GM03348 (cell line): ENCODE measurements at places on chromosomes 16 and 17.

DNA sequence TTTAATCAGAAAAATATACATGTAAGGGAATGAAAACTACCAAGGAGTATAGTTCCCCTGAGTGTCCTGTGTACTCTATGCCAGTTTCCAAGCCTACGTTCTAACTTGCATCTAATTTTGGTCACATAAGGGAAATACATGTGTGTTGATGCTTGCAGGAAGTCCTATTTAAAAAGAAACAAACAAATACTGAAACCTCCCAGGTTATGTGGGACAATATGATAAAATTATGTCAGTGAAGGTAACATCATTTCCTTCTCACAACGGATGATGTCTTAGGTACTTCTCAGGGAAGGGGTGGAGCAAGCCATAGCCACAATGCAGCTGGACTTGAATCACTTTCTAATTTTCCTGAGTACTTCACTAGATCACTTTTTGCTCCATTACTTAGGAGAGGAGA, 115.9 kb downstream of the ZFHX3 start:
- DNase-seq, result no peak

GRCh38 chr17:75721463-75722011, 278 bp downstream of the ITGB4 start:
- DNase-seq, result peak; percentile 38

DNA sequence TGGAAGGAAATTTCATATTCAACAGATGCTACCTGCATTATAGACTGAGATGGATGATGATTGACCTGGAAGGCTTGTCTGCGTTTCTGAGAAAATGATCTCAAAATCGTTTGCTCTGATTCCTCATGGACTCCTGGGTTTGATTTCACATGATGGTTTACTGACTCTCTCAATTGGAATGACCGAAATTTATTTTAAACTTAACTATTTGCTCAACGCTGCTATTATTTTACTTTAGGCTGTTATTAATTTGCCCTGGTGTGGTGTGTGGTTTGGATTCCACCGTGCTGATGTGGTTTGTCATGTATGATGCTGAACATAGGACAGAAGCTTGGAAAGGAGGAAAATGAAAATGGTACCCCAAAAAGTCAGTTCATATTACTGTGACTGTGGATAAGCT, 37.3 kb upstream of the ELAC2 start:
- no peak for DNase-seq

DNA sequence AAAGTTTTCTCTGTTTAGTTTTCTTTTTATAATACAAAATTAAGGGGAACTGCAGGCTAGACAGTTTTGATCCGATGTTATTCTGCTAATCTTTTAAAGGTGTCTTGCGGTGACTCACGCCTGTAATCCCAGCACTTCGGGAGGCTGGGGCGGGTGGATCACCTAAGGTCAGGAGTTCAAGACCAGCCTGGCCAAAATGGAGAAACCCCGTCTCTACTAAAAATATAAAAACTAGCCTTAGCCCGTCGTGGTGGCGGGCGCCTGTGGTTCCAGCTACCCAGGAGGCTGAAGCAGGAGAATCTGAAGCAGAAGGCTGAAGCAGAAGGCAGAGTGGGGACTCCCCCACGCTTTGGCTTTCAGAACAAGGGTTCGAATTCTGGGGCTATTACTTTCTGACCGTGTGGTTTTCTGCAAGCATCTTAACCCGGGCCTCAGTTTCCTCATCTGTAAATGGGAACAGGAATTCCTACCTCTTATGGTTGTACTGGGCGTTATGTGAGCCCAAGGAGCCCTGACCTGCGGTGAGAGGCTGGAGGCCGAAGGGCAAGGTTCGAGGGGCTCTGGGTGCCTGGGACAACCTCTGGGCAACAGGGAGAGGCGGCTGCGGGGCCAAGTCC, 1.2 kb upstream of the KATNB1 start:
- no peak for DNase-seq

DNA sequence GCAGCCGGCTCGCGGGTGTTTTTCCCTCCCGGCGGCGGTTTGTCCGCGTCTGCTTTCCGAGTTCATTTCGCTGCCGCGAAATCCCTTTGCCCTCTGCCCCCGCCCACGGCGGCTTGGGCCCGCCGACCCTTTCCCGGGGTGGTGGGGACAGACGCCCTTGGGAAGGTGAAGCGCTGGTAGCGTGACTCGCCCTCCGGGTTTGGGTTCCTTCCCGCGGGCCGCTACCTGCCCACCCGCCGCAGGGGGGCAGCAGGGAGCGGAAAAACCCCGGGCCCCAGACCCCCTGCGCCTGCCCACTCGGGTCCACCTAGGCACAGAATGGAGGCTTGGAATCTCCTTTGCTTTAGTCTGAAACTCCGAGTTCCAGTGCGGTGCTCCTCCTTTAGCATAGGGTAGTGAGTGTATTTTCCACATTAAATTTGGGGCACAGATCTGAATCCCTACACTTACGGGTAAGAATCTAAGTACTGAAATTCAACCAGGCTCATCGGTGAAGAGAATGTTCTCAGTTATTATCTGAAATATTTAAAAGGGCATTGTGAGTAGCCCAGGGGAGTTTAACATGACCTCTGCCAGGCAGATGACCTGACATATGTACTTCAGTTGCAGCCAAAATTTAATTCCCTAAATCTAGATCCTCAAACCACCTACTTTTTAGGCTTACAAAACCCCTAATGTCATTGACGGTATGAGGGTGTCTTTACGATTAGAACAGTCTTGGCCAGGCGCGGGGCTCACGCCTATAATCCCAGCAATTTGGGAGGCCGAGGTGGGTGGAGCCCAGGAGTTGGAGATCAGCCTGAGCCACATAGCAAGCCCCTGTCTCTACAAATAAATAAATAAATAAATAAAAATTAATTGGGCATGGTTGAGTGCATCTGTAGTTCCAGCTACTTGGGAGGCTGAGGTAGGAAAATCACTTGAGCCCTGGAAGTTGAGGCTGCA, 1.0 kb downstream of the NME2 start:
- DNase-seq, result peak; percentile 91

DNA sequence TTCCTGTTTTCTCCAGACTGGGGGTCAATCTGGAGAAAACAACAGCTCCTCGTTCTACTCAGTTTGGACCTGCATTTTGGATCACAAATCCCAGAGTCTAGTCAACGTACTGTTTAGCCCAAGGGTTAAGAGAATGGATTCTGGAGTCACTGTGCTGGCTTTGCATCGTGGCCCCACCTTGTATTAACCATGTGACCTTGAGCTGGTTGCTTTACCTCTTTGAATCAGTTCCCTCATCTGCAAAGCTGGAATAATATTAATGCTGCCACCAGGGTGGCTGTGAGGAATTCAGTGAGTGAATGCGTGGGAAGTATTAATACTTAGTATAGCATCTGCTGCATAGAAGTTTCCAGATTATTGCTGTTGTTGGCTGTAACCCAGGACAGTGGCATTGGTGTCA, 11.3 kb upstream of the DHRS7C start:
- DNase-seq, result no peak

DNA sequence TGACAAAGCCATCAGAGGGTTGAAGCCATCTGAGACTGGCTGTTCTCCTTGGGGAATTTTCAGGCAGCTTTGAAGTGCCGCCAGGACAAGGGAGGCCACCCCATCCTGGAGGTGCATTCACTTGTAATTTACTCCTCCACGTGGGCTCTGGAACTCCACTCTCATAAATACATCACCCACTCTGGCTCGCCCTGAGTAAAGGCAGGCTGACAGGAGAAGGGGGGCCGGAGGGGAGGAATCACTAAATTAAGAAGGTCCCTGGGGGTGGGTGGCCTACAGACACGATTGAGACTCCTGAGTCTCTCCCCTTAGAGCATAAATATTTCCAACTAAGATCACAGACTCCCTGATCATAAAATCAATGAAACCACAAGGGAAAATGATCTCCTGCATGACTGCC, 56.3 kb upstream of the HNF1B start:
- DNase-seq, result no peak

GRCh38 chr17:10739386-10739785, 9.6 kb upstream of the TMEM220 start:
- no peak for DNase-seq

- peak; percentile 82 for DNase-seq
These were observed 50.9 kb downstream of the CYB561 start for GRCh38 chr17:63395075-63395805.

GRCh38 chr16:4217204-4218131, 24.4 kb downstream of the SRL start:
- DNase-seq, result no peak

DNA sequence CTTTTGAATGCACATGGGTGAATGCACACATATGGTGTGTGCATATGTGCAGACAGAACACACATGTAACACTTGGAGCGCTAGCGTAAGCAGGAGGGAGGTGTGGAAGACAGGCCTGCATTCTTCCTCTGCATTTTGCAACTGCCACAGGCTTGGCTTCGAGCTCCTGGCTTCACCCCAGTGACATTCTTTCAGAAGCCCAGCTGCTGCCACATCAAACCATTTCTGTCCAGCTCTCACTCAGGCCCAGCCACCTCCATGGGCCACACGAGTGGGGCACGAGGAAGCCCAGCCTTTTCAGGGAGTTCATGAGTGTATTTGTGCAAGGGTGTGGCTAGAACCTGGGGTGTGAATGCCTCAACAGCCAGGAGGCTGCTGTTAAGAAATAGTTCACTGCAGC, 18.8 kb downstream of the LGALS3BP start:
- peak; percentile 56 for DNase-seq

DNA sequence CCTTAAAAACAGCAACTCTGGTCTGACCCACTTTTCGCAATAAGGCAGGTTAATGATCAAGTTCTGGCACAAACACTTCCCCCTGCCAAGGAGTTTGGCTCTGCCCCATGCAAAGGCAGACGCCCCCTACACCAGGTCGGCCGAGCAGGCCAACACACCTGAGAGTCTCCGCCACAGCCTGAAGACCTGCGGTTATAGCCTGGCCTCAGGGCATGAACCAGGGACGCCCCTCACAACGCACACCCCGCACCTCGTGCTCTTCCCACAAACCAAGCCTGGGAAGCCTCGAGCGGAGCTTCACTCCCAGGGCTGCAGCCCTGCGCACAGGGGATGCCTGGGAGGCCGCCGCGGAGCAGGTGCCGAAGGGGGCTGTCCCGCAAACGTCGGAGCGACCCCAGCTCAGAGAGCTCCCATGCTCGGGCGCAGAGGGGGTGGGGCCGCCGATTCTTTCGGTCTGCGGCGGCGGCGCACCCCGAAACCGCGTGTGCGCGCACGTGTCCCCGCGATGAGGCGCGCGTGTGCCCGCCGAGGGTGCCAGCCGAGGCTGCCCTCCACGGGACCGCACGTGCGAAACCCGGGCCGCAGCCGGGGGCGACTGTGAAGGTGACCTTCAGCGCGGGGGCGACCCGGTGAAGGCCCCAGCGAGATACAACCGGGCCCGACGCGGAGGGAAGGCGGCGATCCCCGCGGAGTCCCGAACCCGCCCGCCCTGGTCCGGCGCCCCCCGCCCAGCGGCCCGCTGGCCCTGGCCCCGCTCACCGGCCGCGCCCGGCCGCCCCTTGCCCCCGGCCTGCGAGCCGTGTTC, 559 bp downstream of the CLUH start:
- DNase-seq, result peak; percentile 66

DNA sequence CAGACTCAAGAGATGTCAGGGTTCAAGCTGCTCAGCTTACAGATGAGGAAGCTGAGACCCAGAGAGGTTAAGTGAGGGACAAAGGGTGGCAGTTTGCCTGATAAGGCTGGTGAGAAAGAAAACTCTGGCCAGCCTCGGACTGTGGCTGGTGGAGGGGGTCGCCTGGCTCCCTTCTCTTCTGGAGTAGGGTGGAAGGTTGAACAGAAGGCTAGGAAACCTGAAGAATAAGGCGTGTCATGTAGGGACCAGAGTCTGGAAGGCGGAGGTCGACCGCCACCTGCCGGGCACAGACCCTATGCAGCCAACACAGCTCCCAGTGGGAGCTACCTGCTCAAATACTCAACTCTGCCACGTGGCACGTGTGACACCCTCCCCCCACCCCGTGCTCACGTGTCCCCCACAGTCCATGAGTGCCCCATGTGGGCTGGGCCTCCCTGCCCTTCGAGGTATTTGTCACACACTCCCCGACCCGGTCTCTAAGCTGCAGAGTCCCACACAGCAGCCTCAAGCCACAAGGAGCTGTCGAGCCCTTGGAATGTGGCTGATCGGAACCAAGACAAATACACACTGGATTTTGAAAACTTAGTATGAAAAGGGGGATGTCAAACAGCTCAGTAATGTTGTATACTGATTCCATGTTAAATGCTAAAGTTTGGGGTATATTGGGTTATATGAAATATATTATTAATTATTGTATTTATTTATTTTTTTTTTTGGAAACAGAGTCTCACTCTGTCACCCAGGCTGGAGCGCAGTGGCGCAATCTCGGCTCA, 11.8 kb downstream of the HID1 start:
- peak; percentile 51 for DNase-seq
